ENCODE measurements at places on chromosomes 2 and 18.

GRCh38 chr2:181828122-181828705, 63.3 kb upstream of the ITPRID2 start:
- DNase-seq = no peak

DNA sequence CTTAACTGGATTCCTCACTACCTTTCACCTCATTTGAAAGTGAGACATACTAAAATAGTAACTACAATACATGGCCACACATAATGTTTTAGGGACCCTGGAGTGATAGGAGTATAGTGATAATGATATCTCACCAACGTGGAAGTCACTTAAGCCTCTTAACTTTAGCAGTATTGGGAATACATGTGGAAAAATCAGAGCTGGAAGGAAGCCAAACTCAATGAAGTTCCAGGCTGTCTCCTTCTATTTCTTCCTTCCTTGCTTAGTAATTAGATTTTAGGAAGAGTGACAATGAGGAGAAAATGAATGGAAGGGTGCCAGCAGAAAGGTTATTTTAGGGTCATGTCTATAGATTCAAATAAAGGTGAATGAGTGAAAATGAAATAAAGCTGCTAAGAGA, 387.3 kb downstream of the PLCL1 start:
- no peak for DNase-seq

- no peak for DNase-seq
Observed at GRCh38 chr2:189876271-189876670, 92.0 kb downstream of the PMS1 start.

DNA sequence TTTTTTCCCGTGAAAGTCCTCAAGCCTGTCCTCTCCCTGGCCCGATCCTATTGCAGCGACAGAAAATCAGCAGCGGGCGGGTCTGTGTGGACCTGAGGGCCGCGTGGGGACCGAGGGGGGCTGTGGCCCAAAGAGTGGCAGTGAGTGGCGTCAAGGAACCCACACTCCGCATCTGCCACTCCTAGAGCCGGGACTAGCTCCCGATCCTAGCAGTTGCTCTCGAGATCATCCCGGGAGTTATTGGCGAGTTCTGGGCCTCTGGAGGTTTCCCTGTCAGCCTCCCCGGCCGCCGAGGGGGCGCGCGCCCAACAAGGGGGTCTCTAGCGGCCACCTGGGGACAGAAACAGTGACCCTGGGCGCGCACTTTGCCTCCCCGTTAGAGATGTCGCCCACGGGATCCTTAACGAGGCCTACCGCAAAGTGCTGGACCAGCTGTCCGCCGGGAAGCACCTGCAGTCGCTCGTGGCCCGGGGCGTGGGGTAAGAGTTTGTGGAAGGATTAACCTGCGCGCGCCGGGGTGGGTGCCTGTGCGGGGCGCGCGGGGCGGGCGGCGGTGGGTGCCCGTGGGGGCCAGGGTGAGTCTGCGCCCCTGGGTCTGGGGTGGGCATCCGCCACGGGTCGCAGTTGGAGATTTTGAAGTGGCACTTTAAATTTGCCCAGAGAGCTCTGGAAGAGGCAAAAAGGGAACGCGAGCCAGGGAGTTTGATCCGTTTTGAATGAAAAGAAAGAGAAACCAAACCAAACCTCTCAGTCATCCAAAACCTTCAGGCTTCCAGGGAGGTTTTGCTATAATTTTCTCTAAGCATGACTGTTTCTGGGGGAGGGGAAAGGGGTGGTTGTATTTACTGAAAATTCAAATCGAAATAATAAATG, 3.5 kb downstream of the ADCYAP1 start:
- no peak for DNase-seq

- DNase-seq = no peak
Observed at GRCh38 chr2:219548990-219549389, 5.2 kb downstream of the TMEM198 start.
